ENCODE measurements at places on chromosomes 13 and 19. TPM values are rescaled to one million over a fixed set of nuclear protein-coding genes. Genes with fewer than 3 reads are reported as not detected.

Gene WDR87
- polyA plus RNA-seq, result 0.03 TPM

Gene GIPR
- 0.85 TPM for polyA plus RNA-seq

Gene RXFP2
- polyA plus RNA-seq, result 1.3 TPM

Gene TEX101
- not detected for polyA plus RNA-seq

Gene NOTCH3
- 102 TPM for polyA plus RNA-seq

Gene KLK7
- polyA plus RNA-seq, result 4.6 TPM

Gene POU4F1
- 0.03 TPM for polyA plus RNA-seq

Gene MTUS2
- polyA plus RNA-seq, result 0.52 TPM

Gene NLRP7
- not detected for polyA plus RNA-seq

Gene PRR19
- polyA plus RNA-seq, result 1.5 TPM

Gene MAP4K1
- polyA plus RNA-seq, result 3.9 TPM

Gene DPF1
- polyA plus RNA-seq, result 2.0 TPM

Gene COX7A1
- 25.6 TPM for polyA plus RNA-seq

Gene PRKCSH
- polyA plus RNA-seq, result 321 TPM

Gene FCER2
- not detected for polyA plus RNA-seq

Gene TRPC4
- 7.9 TPM for polyA plus RNA-seq

Gene TNFAIP8L1
- polyA plus RNA-seq, result 13.5 TPM

Gene GRIK5
- 26.3 TPM for polyA plus RNA-seq

Gene TUBB4A
- polyA plus RNA-seq, result 27.6 TPM

Gene TFPT
- polyA plus RNA-seq, result 14.3 TPM

Gene ZNF256
- polyA plus RNA-seq, result 12.1 TPM

Gene CEACAM3
- not detected for polyA plus RNA-seq

Gene IZUMO2
- 0.35 TPM for polyA plus RNA-seq

Gene DLEU7
- 1.4 TPM for polyA plus RNA-seq

Gene SIGLEC7
- polyA plus RNA-seq, result not detected

Gene CEACAM4
- not detected for polyA plus RNA-seq

Gene ZNF440
- polyA plus RNA-seq, result 28.8 TPM

Gene ZNF98
- 5.8 TPM for polyA plus RNA-seq

Gene PGLYRP1
- polyA plus RNA-seq, result 0.32 TPM

Gene CDX2
- not detected for polyA plus RNA-seq

Gene SOHLH2
- polyA plus RNA-seq, result 4.8 TPM

Gene PDE4A
- 1.5 TPM for polyA plus RNA-seq

Gene LILRA2
- 0.40 TPM for polyA plus RNA-seq

Gene GARIN5A
- 5.5 TPM for polyA plus RNA-seq

Gene C5AR1
- 6.8 TPM for polyA plus RNA-seq

Gene SAMD4B
- polyA plus RNA-seq, result 112 TPM

Gene ADAMTS10
- polyA plus RNA-seq, result 43.5 TPM

Gene MEDAG
- polyA plus RNA-seq, result 0.80 TPM

Gene IL4I1
- 2.7 TPM for polyA plus RNA-seq

Gene SMIM44
- not detected for polyA plus RNA-seq

Gene ZNF540
- polyA plus RNA-seq, result 7.3 TPM

Gene ZNF415
- 27.3 TPM for polyA plus RNA-seq

Gene SHD
- polyA plus RNA-seq, result 2.4 TPM

All from left kidney (tissue), 8 donors.